ENCODE measurements at places on chromosomes 16 and 17.
A peak's percentile ranks its signal among the peaks of the same experiment; 100 is the strongest.

- DNase-seq, result no peak
These were observed 246.9 kb downstream of the PRKCA start for GRCh38 chr17:66549311-66549704.

DNA sequence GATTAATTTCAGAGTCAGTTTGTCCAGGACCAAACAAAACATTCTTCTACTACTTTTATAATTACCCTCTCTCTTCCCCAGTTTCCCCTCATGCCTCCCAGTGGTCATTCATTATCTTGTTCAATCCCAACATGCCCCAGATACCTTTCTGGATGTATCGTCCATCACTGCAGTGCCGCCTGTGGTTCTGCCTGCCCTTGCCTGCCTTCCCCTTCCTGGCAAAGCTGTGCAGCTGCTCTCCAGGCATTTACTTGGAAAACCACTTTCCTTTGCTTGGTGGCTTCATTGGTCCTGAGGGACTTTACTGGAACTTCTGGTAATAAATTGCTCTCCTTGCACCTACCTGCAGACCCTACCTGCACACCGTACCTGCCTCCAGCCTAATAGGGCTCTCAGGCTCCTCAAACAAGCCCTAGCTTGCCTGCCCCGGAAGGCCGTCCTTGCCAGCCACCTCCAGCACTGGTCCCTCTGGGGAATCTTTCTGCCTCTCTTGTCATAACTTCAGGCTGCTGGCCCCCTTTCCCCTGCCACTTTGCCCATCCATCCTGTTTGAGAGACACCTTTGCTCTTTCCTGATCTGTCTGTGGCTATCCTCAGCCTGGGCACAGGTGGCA is 19.5 kb upstream of the MSI2 start:
- DNase-seq, result no peak

DNA sequence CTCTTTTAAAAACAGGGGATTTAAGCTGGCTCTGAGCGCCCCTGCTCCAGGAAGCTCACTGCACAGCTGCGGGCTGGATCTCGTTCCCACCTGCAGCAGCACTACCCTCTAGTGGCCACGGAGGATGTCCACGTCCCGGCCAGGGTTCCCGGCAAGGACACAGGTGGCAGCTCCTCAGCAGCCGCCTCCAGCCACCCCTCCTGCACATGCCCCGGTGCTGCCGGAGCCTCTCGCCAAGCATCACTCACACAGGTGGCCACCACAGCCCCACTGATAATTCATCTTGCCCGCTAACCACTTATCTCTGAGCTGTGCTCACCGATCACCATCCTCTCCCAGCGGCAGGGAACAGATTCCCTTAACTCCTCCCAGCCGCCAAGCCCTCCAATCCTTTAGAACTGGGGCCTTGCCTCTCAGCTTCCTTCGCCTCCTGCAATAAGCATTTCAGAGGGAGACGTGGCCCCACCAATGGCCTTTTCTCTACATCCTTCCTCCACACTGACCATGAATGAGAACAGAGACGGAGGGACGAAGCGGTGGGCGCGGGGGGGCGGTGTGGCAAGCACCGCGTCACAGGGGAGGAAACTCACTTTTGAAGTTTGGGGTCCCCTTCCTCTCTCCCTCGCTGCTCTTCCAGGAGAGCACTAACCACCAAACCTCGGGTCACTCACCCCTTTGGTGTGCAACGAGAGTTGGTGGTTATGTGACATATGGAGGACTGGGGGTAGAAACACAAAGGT is 222.1 kb downstream of the RBFOX3 start:
- DNase-seq, result peak; percentile 46

GRCh38 chr17:39416141-39416540 is 14.7 kb upstream of the FBXL20 start:
- no peak for DNase-seq

- no peak for DNase-seq
These were observed 13.3 kb upstream of the C1QL1 start for GRCh38 chr17:44981221-44981968.

DNA sequence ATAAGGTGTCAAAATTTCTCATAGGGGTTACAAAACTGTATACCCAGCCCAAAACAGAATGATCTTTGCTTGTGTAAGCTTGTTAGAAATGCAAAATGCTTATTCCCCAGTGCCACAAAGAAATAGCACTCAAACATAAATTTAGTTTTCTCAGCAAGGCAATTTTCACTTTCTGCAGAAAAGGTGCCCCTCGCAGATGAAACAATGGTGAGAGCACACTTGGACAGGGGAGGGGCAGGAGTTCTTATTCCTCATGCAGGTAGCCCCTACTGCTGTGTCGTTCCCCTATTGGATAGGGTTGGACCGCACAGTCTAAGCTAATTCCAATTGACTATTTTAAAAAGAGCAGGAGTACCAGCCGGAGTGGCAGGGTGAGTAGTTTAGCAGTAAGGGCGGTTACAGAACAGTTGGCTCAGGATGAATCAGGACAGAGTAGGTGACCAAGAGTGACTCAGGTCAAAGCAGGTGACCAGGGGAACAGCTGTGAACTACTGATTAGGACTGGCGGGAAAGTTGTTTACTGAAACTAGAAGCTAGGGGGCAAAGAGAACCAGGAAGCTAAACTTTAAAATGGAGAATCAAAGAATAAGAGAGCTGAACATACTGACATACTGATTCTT is 5.5 kb upstream of the LDHD start:
- DNase-seq, result no peak

GRCh38 chr16:3000540-3000939 is 12.2 kb upstream of the CLDN9 start:
- DNase-seq, result no peak

GRCh38 chr16:14011846-14012245 is 59.3 kb upstream of the MRTFB start:
- DNase-seq, result no peak

DNA sequence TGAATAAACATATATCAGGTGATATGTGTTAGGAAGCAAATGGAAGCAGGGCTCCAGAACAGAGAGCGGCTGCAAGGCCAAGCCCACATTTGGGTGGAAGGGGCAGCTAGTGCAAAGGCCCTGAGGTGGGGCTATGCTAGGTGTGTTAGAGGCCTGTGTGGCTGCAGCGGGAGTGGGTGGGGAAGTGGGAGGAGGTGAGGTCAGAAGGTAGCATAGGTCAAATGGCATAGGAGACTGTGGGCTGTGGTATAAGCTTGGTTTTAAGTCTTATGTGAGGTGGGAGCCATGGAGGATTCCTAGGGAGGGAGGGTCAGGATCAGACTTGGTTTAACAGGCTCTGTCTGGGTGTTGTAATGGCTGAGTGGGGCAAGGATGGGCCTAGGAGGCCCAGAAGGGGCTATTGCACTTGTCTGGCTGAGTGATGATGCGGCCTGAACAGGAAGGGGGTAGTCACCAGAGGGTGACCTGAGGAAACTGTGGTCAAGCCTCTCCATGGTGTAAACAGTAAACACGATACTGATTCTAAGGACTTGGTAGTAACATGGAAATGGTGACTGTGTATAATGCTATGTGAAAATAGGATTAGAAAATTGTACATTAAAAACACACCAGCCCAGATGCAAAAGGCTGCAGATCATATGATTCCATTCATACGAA is 31.1 kb downstream of the RAI1 start:
- DNase-seq, result no peak

DNA sequence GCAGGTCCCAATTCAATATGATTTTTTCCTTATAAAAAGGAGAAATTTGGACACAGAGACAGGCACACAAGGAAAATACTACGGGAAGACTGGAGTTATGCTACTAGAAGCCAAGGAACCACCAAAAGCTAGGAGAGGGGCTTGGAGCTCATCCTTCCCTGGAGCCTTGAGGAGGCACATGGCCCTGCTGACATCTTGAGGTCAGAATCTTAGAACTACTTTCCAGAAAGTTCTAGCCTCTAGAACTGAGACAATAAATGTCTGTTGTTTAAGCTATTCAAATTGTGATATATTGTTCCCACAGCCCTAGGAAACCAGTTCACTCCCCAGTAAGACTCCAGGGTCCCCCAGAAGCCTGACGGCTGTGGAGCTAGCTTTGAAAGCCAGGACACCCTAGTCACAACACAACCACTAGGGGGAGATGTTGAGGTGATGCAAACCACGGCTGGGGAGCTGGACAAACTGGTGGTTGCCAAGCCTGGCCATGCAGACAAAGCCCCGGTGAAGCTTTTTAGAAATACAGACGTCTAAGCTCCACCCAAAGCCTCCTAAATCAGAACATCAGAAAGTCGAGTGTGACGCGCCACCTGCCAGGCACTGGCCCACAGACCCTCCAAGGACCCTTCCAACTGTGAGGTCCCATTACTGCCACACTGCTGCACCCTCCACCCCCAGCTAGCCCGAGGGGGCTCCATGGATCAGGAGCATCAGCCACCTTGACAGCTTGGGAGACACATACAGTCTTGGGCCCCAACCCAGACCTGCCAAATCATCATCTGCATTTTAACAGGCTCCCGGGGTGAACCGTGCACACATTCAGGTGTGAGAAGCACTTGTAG is 106.4 kb downstream of the SLC39A11 start:
- DNase-seq, result peak; percentile 79

DNA sequence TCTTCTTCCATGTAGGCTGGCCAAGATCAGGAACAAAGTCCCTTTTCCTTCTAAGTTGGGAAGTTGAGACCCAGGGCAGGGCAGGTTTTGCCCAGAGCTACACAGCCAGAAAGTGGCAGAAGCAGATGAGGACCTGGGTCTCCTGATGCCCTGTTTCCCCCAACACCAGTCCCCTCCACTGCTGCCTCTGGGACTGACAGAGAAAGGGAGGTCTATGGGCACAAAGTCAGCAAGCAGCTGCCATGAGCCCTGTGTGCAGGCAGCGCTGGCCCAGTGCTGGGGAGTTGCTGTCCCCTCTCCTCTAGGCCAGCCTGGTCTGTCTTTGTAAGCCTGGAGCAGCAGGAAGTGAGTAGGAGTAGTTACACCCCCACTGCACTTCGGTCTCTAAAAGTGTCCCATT is 46.9 kb upstream of the NKD1 start:
- no peak for DNase-seq

- DNase-seq, result no peak
These were observed 31.5 kb upstream of the LITAF start for GRCh38 chr16:11618107-11618717.

DNA sequence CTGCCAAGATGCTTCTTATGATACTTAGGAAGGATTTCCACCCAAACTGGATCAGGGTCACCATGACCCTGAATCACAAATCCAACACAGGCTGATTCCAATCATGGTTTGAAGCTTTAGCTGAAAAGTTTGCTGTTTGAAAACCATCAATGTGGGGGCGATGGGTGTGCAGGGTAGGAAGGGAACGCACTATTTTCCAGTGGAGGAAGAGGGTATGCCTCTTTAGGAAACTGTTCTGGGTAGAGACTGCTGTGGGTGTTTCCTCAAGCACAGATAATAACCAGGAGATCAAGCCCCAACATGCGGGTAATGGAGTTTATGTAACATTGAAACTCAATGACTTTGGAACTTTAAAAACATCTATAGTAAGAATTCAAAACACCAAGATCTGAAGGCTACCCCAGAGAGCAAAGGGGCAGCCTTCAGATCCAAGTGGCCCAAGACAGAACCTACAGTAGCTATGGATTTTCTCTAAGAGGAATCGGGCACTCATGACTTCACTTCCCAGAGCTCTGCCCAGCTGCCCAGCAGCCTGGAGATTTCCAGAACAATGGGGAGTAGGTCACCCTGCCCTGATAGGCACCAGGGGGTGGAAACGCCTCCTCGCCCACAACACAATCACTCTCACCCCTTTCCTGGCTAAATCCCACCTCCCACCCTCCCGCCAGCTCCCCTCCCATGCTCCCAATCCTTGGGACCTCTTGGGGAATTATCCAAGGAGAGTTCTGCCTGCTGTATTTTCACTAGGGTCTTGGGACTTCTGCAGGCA is 22.8 kb downstream of the TRIM25 start:
- no peak for DNase-seq
